CD8-positive, alpha-beta memory T cell (primary cell): ENCODE measurements at places on chromosomes 5 and 9. TPM values are rescaled to one million over a fixed set of nuclear protein-coding genes. Genes with fewer than 3 reads are reported as not detected.

SARDH gene
- total RNA-seq = 1.3 TPM

C5orf52 gene
- total RNA-seq = not detected

STK32A gene
- not detected for total RNA-seq

- H3K27me3 ChIP-seq = peaks cover 4% of the 10 kb centered on the region
- H3K27ac ChIP-seq = no peak overlapping the region
- H3K36me3 ChIP-seq = no peaks in the 10 kb centered on the region
- H3K4me1 ChIP-seq = no peaks in the 10 kb centered on the region
- H3K4me3 ChIP-seq = no peak overlapping the region
These were observed 40.3 kb upstream of the CEP72 start for GRCh38 chr5:571791-572190.

DNA sequence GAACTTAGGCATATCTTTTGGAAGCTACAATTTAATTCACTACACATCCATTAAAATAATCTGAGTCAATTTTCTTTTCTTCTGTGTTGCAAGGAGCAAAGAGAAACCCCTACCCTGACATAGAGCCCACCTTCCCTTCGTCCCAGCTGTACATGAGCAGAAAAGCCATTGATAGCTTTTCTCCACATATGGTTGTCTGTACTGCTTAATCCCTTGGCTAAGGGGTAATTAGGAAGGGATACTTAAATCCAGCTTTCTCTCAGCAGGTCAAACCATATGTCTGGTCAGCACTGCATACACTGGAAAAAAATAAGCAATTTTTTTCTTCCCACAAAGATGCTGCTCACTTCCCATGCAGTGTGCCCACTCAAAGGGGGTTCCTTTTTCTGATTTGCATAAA lies 94.7 kb upstream of the RAD23B start:
- H3K36me3 ChIP-seq = no peaks in the 10 kb centered on the region
- DNase-seq = no peak
- no peaks in the 10 kb centered on the region for H3K27me3 ChIP-seq
- H3K4me3 ChIP-seq = no peak overlapping the region
- no peak overlapping the region for H3K27ac ChIP-seq

DNA sequence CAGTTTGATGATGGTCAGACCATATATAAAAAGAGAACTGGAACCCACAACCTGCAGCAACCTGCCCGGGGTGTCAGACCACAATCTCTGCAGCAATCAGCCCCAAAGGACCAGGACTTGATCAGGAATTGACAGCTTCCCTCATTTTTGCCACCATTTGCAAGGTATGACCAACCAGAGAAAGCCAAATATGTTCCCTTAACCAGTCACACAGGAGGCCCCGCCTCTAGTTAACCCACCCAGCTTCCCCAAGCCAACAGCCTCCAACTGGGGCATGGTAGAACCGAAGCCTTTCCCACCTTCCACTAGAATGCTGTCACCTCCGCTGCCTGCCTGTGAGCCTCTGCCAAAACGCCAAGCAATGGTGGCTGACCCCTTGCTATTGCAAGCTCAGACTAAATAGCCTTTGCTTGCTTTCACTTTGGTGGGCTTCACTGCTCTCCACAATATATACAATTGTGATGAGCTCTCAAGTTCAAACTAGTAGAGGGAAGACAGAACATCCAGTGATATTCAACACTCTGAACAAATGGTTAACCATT lies 86.3 kb downstream of the AK8 start:
- no peaks in the 10 kb centered on the region for H3K27me3 ChIP-seq
- no peaks in the 10 kb centered on the region for H3K36me3 ChIP-seq
- no peak overlapping the region for H3K27ac ChIP-seq
- H3K4me3 ChIP-seq = no peak overlapping the region
- no peaks in the 10 kb centered on the region for H3K4me1 ChIP-seq
